HCT116 (cell line): ENCODE measurements at places on chromosomes 4 and X. TPM values are rescaled to one million over a fixed set of nuclear protein-coding genes. Genes with fewer than 3 reads are reported as not detected.

The PAK3 gene
- not detected for total RNA-seq

The MEPE gene
- total RNA-seq: not detected

The HSD17B11 gene
- total RNA-seq: 47.4 TPM

The CT45A1 gene
- total RNA-seq: not detected

The NAP1L2 gene
- not detected for total RNA-seq

The HSPA4L gene
- 18.6 TPM for total RNA-seq

The HOPX gene
- 0.42 TPM for total RNA-seq

The COX7B2 gene
- total RNA-seq: not detected

The RXFP1 gene
- not detected for total RNA-seq

The SCML1 gene
- 2.7 TPM for total RNA-seq

DNA sequence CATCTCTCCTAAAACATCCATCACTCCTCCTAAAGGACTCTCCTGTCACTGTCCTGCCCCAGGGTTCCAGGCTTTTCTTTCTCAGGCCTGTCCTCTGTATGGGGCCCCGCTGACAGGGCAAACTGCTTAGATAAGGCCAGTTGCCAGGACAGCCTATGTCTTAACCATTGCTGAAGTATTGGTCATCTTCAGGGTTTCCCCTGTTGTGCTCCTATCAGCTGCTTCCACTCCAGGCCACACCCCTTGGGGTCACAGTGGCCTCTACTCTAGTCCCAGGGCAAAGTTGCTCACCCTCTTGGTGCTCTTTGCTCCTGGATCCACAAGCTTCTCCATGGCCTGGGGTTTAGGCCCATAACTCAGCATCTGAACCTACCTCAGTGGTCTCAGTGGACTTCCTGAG lies 138.0 kb upstream of the PJA1 start:
- DNase-seq: no peak

DNA sequence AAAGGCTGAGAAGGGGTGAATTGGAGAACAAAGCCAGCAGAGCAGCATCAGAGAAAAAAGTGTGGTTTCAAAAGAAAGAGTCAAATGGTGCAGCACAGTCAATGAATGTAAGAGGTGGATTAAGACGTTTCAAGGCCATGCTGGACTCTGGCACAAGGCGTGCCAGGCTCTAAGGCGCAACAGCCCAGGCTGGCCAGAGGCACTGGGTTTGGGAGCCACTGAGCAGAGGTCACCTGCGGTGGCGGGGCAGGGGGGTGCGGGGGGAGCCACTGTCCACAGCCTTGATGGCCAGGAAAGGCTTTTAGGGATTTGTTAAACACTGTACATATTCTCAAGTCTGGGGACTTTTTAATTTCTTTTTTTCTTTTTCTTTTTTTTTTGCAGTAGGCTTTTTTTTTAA lies 222.5 kb upstream of the FAT1 start:
- no peak for DNase-seq

DNA sequence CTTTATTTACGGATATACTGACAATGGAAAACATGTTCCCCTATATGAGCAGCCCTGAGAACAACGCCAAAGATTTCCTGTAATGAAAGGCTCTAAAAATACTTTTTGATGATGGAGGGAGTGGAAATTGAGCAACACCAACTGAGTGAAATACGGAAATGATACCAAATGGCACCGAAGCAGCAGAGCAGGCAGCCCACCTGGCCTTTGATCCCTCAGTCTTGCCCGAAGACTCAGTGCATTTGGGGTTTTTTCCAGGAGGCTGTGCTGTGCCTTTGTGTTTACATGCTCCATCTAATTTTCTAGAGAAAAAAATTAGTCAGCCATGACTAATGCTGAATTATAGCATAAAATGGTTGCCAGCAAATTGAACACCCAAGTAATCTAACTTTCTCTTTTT lies 169.9 kb upstream of the RBPJ start:
- no peak for DNase-seq

DNA sequence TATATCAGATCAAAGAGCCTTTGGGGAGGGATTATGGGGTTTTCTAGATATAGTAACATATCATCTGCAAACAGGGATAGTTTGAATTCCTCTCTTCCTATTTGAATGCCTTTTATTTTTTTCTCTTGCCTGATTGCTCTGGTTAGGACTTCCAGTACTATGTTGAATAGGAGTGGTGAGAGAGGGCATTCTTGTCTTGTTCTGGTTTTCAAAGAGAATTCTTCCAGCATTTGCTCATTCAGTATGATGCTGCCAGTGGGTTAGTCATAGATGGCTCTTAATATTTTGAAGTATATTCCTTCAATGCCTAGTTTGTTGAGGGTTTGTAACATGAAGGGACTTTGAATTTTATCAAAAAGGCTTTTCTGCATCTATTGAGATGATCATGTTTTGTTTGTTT lies 25.6 kb upstream of the ABCB7 start:
- no peak for DNase-seq

DNA sequence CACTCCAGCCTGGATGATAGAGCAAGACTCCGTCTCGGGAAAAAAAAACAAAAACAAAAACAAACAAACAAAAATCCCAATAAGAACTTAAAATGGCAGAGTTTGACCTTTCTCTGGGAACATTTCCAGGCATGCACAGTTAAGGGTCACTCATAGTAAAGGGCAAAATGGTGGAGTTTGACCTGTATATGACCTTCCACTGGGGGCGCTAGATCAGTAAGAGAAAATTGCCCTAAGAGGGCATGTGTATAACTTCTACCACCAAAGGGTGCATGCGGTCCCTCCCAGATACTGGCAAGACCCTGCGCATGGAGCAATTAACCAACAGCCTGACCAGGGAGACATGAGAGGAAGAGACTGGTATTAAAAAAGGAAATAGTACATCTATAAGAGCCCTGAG lies 177.2 kb downstream of the MOSPD2 start:
- no peak for DNase-seq

- no peak for DNase-seq
Observed at GRCh38 chr4:112951362-112952312, 97.8 kb upstream of the ANK2 start.

DNA sequence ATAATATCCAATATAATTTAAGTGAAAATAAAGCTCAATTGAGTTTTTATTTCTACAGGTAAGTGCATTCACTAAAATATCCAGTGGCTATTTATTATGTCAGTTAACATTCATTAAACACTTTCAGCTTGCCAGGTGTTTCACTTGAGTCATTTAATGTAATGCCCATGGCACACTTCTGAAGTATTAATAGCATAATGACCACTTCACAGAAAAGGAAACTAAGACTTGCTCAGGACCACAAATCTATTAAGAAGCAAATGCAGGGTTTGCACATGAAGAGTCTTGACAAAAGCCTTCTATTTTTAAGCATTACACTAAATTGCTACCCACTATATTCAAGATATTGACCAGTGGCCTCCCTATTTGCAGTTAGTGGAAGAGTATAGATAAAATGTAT lies 612.7 kb downstream of the KCTD8 start:
- no peak for DNase-seq

GRCh38 chr4:182380771-182381181 lies 137.6 kb downstream of the TENM3 start:
- no peak for DNase-seq

DNA sequence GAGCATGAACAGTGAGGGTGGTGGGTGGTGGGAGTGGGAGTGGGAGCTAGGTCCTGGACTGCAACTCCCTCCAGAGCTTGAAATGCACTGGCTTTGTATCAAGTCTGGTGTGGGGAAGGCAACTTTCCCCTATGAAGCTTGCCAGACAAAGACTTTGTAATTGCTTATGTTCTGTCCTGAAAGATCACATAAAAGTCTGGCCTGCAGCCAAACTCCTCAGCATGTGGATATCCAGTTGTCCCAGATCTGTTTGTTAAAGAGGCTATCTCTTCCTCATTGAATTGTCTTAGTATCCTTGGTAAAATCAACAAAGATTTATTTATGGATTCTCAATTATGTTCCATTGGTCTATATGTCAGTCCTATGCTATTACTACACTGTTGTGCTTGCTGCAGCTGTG lies 607.9 kb downstream of the GLUD2 start:
- no peak for DNase-seq

DNA sequence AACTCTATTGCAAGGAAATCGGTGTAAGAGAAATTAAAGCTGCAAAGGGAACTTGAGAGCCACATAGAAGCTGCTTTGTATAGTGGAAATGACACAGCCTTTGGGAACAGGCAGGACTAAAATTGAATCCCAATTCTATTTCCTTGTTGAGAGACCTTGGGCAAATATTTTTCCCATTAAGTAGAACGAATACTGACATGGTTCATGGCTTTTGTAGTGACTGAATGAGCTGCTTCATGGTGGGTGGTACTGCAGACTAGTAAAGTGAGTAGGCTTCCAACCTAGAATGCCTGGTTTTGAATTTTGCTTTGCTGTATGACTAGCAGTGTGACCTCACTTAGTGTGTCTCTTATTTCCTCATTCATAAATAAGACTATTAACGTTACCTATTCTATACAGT lies 182.2 kb upstream of the KCNIP4 start:
- no peak for DNase-seq
